Activated CD4-positive, alpha-beta memory T cell treated with anti-CD3 and anti-CD28 coated beads, Interleukin-2, amount 10 ng/mL, durations not matched to agents 7 days and 5 days (primary cell): ENCODE measurements at places on chromosomes 4 and X. TPM values are rescaled to one million over a fixed set of nuclear protein-coding genes. Genes with fewer than 3 reads are reported as not detected.

The ANKRD50 gene
- 0.18 TPM for total RNA-seq

GRCh38 chr4:38177641-38178391 lies 217.6 kb downstream of the PTTG2 start:
- H3K27me3 ChIP-seq: peaks cover 34% of the 10 kb centered on the region
- H3K27ac ChIP-seq: peak overlapping the region; percentile 87
- H3K4me3 ChIP-seq: peak overlapping the region; percentile 18
- no peaks in the 10 kb centered on the region for H3K36me3 ChIP-seq
- peaks cover 41% of the 10 kb centered on the region for H3K4me1 ChIP-seq

DNA sequence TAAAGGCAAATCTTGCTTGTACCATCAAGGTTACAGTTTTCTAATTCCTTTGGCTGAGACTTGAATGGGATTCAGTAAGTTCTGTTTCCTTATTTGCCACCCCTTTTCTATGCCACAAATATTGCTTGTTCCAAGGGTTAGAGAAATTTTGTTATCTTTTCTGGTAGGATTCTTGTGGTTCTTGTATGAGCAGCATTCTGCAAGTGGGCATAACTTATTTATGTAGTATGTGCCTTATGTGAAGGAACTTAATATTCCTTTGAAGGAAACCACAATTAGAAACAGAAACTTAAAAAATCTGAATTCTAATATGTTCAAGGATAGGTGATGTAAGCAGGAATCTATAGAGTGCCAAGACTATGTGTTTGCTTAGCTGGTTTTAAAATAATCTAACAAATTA lies 53.1 kb upstream of the TSPAN5 start:
- DNase-seq: no peak
- peaks cover 6% of the 10 kb centered on the region for H3K36me3 ChIP-seq
- peaks cover 9% of the 10 kb centered on the region for H3K4me1 ChIP-seq
- H3K4me3 ChIP-seq: no peak overlapping the region
- H3K27ac ChIP-seq: no peak overlapping the region

DNA sequence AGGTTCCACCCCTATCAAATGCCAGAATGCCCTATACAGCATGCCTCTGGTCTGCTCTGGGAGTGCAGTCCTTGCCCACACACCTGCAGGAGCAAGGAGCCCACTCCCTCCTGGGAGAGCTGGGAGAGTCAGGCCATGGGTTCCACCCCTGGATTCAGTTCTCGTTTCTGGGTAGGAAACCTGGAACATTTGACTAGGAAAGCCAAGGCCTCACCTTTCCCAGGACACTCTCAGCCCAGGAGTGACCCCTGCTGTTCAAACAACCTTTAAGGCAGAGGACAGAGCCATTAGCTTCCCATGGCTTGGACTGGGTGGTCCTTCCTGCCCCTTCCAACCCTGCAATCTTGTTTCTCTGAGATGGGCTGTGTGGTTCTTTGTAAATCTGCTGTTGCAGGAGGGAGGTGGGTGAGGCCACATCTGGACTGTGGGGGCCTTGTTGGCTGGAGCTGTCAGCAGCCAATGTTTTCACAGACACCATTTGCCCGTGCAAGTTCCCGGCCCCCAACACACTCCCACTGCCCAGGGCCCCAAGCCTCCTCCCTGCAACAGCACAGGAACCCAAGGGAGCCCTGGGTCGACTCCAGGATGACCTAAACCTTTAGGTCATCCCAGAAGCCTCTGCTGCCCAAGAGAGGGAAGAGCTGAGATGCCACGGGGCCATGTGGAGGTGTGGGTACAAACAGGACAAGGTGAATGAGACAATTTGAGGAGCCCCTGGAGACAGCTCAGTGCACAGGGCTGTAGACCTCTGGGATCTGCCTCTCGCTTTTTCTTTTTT lies 104.4 kb downstream of the PJA1 start:
- H3K27me3 ChIP-seq: no peaks in the 10 kb centered on the region
- no peak overlapping the region for H3K4me3 ChIP-seq
- H3K27ac ChIP-seq: no peak overlapping the region
- no peaks in the 10 kb centered on the region for H3K36me3 ChIP-seq
- DNase-seq: no peak

DNA sequence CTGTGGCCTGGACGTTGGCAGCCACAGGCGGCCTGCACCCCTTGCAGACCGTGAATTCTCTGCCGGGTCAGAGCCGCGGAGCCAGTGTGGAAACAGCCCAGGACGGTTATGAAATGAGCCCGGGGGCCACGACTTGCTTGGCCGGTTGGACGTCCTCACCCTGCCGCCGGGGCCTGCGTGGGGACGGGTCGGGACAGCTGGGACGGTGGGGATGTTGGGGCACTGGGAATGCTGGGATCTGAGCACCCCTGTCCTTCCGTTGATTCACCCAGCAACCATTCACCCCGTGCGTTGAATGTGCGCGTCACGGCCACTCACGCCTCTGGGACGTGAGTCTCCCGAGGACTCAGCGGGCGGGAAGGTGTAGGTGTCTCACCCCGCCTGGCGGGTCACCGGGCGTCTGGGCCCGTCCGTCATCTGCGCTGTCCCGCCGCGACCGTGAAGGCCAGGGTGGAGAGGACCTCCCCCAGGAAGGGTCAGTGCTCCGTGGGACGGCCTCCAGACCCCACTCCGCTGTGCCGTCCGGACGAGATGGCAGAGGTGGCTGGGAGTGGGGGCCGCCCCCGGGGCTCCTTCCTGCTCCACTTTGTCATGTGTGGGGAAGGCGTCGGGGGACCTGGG lies 4.5 kb upstream of the PLCXD1 start:
- DNase-seq: peak; percentile 29
- H3K36me3 ChIP-seq: no peaks in the 10 kb centered on the region
- H3K27me3 ChIP-seq: no peaks in the 10 kb centered on the region
- peak overlapping the region; percentile 74 for H3K4me3 ChIP-seq

DNA sequence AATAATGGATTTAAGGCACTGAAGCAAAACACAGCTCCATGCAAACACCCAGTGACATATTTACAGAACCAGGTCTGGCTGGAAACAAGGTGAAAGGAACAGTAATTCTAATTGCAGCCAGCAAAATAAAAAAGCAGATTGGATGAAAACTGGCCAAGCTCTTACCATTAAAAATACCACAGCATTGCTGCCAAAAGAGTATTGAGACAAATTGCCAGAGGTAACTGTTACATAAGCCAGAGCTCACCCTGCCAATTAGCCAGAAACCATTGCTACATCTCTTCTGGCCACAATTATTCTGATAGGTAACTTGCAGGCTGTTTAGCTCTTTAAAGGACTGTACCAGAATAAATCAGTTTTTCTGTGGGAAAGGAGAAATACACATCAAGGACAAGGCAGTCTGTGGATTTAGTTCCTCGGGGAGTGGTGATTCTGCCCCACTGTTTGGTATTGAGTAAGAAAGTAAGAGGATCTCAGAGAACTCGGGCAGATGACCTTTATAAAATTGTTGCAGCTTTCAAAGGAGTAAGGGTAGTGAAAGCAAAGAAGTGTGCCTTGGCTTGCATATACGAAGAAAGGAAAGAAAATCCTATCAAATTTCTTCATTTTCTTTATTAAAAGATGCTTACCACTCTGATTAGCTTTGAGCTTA lies 369.5 kb downstream of the PPP3CA start:
- no peaks in the 10 kb centered on the region for H3K4me1 ChIP-seq
- no peak overlapping the region for H3K4me3 ChIP-seq
- no peak overlapping the region for H3K27ac ChIP-seq
- H3K36me3 ChIP-seq: no peaks in the 10 kb centered on the region

The GPM6B gene
- not detected for total RNA-seq

- H3K36me3 ChIP-seq: no peaks in the 10 kb centered on the region
- no peaks in the 10 kb centered on the region for H3K27me3 ChIP-seq
- H3K27ac ChIP-seq: no peak overlapping the region
- no peak overlapping the region for H3K4me3 ChIP-seq
- no peak for DNase-seq
- no peaks in the 10 kb centered on the region for H3K4me1 ChIP-seq
Measured at GRCh38 chr4:14289708-14290107, 662.2 kb upstream of the BOD1L1 start.

The MAGEA1 gene
- not detected for total RNA-seq

The DMRTC1B gene
- total RNA-seq: not detected

GRCh38 chr4:153413842-153414241 lies 52.3 kb upstream of the TMEM131L start:
- DNase-seq: no peak
- peaks cover 6% of the 10 kb centered on the region for H3K36me3 ChIP-seq
- no peaks in the 10 kb centered on the region for H3K27me3 ChIP-seq
- H3K27ac ChIP-seq: no peak overlapping the region
- peaks cover 2% of the 10 kb centered on the region for H3K4me1 ChIP-seq

DNA sequence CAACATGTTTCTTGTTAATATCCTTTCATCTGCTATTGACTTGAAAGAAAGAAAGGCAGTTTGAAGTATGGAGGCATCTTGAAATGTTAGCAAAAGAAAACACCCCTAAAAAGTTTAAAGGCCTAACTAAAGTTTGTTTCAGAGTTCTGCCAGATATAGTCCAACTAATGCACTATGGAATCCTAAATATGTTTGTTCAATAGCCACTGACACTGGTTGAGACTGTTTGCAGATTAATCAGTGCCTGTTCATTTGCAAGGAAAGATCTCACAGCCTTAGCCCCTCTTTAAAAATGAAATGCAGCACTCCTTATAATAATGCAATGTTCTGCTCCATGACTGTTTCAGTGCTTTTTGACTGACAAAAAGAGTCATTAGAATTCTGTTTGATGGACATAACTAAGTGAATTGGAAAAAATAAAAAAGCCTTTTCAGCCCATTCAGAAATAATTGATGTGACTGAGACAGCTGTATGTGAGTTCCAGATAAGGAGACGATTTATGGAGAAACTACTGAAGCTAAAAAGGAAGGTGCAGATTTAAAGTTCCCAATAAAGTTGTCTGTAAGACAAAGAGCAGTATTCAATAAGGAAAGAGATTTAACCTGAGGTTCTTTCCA lies 192.0 kb downstream of the PCDH7 start:
- no peak overlapping the region for H3K4me3 ChIP-seq
- H3K4me1 ChIP-seq: no peaks in the 10 kb centered on the region
- no peak for DNase-seq
- H3K36me3 ChIP-seq: no peaks in the 10 kb centered on the region
- H3K27ac ChIP-seq: no peak overlapping the region

The NPY5R gene
- not detected for total RNA-seq

GRCh38 chr4:82069883-82070638 lies 303.7 kb downstream of the HNRNPD start:
- DNase-seq: no peak
- no peak overlapping the region for H3K4me3 ChIP-seq
- H3K27me3 ChIP-seq: peaks cover 2% of the 10 kb centered on the region

DNA sequence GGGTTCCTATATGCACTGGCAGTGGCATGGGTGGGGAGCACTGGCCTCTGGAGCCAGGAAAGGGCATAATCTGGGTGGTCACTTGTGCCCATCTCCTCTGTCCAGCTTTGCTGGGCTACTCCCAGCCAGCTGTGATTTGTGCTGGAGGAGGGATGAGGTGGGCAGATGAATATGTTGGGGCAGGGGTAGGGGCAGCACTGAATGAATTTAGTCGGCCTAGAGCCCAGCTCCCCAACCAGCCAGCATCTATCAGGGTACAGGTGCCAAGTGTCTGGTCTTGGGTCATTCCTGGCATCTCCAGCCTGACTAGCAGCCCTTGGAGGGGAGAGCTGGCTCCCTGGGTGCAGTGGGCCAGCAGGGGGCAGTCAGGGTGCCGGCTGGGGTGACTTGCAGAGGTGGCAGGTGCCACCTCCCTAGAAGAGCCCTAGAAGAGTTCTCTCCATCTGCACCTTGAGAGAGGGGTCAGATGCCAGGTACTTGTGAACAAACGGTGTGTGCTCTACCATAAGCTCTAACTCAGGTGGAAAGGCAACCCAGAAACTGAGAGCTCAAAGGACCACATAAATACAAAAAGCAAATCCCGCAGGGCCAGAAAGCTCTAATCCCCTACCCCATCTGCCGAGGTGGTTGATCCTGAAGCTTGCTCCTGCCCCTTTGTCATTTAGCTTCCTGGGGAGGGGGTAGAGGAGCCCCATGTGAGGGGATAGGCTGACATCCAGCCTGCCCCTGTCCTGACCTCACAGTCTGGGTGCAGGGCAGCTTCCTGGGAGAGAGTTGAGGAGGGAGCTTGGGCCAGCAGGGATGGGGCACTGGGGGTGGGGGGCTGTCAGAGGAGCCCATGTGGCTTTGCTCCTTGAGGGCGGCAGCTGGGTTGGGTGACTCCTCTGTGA lies 2.2 kb downstream of the SORCS2 start:
- H3K4me1 ChIP-seq: no peaks in the 10 kb centered on the region
- H3K27ac ChIP-seq: no peak overlapping the region
- H3K27me3 ChIP-seq: peaks cover 62% of the 10 kb centered on the region

GRCh38 chrX:119617517-119618164 lies 11.4 kb upstream of the NKRF start:
- no peak overlapping the region for H3K27ac ChIP-seq
- no peaks in the 10 kb centered on the region for H3K4me1 ChIP-seq
- H3K36me3 ChIP-seq: peaks cover 29% of the 10 kb centered on the region
- H3K4me3 ChIP-seq: no peak overlapping the region
- H3K27me3 ChIP-seq: no peaks in the 10 kb centered on the region
- DNase-seq: no peak

The DYNLT3 gene
- total RNA-seq: 20.5 TPM

DNA sequence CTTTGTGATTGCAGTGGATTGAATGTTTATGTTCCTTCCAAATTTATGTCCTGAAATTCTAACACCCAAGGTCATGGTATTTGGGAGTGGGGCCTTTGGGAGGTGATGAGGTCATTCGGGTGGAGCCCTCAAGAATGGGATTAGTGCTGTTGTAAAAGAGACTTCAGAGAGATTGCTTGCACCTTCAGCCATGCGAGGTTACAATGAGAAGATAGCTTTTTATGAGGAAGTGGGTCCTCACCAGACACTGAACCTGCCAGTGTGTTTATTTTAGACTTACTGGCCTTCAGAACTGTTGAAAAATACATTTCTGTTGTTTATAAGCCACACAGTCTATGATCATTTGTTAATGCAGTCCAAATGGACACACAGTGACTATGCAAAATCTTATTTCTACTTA lies 161.0 kb upstream of the GPRIN3 start:
- no peak overlapping the region for H3K4me3 ChIP-seq
- peaks cover 23% of the 10 kb centered on the region for H3K4me1 ChIP-seq
- peak overlapping the region; percentile 33 for H3K27ac ChIP-seq

DNA sequence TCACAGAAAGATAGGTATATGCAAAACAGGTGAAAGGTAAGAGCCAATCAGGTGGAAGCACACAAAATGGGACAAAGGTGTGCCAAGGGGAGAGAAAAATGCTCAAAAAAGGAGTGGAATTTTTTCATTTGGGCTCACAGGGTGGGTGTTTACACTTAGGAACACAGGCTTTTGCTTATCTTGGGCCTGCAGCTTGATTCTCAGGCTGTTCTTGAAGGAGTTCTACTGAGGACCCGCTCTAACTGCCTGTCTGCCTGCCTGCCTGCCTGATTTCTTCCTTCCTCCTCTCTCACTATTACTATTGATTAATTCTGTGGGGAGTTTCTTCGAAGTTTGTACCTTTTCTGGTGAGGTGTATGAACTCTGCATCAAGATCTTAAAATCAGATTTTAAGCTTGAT lies 120.3 kb upstream of the CTSO start:
- H3K27me3 ChIP-seq: no peaks in the 10 kb centered on the region
- no peak for DNase-seq
- H3K36me3 ChIP-seq: no peaks in the 10 kb centered on the region
- H3K4me1 ChIP-seq: no peaks in the 10 kb centered on the region
- no peak overlapping the region for H3K27ac ChIP-seq

GRCh38 chr4:144902614-144903013 lies 195.4 kb downstream of the ANAPC10 start:
- H3K4me3 ChIP-seq: no peak overlapping the region
- no peaks in the 10 kb centered on the region for H3K4me1 ChIP-seq
- no peaks in the 10 kb centered on the region for H3K36me3 ChIP-seq
- no peaks in the 10 kb centered on the region for H3K27me3 ChIP-seq
- no peak for DNase-seq

- no peak overlapping the region for H3K4me3 ChIP-seq
- H3K36me3 ChIP-seq: no peaks in the 10 kb centered on the region
- DNase-seq: no peak
- H3K27me3 ChIP-seq: peaks cover 4% of the 10 kb centered on the region
- H3K27ac ChIP-seq: no peak overlapping the region
Measured at GRCh38 chr4:142913461-142914030, 67.4 kb upstream of the INPP4B start.
